ENCODE measurements at places on chromosomes 4 and X. TPM values are rescaled to one million over a fixed set of nuclear protein-coding genes. Genes with fewer than 3 reads are reported as not detected.

GRCh38 chr4:187544461-187545053 is 451.0 kb upstream of the ZFP42 start:
- DNase-seq = no peak

- DNase-seq = no peak
Measured at GRCh38 chr4:183503497-183504063, 1.3 kb upstream of the ING2 start.

GRCh38 chrX:13338996-13339515 is 19.2 kb upstream of the ATXN3L start:
- DNase-seq = no peak

GRCh38 chr4:22607382-22607781 is 85.4 kb upstream of the GBA3 start:
- DNase-seq = peak; percentile 31

DNA sequence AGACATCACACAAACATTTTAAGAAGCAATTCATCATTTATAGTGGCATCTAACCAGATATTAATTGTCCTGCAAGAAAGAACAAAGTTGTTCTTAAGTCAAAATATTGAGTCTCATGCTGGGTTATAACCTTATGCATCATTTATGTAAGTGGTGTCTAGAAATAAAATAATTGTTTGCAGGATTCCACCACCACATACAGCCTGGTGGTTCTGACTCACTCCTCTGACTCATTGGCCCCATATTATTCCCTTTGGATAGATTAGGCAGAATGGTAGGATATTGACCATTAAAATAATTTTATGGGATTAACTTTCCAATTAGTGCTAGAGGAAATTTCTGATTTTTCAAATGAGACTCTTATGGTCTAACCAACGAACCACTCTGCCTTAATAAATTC is 384.5 kb downstream of the GRXCR1 start:
- peak; percentile 69 for DNase-seq

Gene FAM53A
- 3.1 TPM for polyA plus RNA-seq

Gene GLUD2
- polyA plus RNA-seq = 0.62 TPM

Gene RS1
- polyA plus RNA-seq = not detected

Measured in IMR-90 (cell line).